ENCODE measurements at places on chromosomes 5 and 9. TPM values are rescaled to one million over a fixed set of nuclear protein-coding genes. Genes with fewer than 3 reads are reported as not detected.
A peak's percentile ranks its signal among the peaks of the same experiment; 100 is the strongest.

DNA sequence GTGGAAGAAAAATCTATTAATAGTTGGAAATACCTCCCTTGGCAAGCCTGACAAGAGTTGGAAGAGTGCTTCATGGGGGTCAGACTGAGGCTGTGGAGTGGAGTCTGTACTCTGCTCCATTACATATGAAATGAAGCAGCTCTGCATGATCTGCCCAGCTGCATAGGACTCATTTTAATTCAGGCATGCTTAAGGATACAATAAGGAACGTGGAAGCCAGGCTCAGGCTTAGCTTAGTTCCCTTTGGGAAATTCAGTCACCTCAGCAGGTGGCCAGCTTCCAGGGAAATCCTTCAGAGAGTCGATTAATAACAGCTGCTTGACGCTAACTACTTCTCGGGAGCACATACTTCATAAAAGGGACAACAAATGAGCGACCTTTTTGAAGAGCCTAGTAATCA is 1672.9 kb upstream of the WWC1 start:
- DNase-seq = no peak
- no peak overlapping the region for H3K4me3 ChIP-seq
- no peaks in the 10 kb centered on the region for H3K27me3 ChIP-seq
- no peaks in the 10 kb centered on the region for H3K4me1 ChIP-seq

DNA sequence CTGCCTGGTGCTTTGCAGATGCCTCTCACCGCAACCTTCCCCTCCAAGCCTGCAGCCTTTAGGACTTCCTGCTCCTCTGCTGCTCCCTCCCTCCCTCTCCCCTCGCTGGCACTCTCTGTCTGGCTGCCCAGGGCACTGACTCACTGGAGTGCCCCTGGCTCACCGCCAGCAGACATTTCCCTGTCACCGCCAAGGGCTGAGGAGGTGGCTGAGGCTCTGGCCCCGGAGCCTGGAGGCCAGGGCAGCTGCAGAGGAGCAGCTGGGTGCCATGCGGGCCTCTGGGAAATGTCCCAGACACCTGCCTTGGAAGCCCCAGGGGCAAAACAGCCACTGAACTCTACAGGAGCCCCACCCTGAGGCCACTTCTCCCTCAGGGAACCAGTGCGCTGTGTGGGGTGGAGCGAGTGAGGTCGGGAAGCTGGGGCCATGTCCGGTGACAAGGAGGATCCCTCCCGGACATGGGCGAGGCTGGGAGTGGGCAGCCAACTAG is 53.4 kb downstream of the TENT4A start:
- no peak overlapping the region for H3K4me3 ChIP-seq
- peaks cover 10% of the 10 kb centered on the region for H3K27me3 ChIP-seq
- H3K27ac ChIP-seq = no peak overlapping the region

GRCh38 chr5:143182901-143183820 is 220.3 kb downstream of the NR3C1 start:
- H3K27ac ChIP-seq = no peak overlapping the region
- no peaks in the 10 kb centered on the region for H3K4me1 ChIP-seq

The ABLIM3 gene
- 19.0 TPM for total RNA-seq

The TMEM167A gene
- 145 TPM for total RNA-seq

- H3K4me3 ChIP-seq = no peak overlapping the region
- no peaks in the 10 kb centered on the region for H3K27me3 ChIP-seq
- H3K27ac ChIP-seq = no peak overlapping the region
- no peaks in the 10 kb centered on the region for H3K4me1 ChIP-seq
- no peak for DNase-seq
- no peaks in the 10 kb centered on the region for H3K36me3 ChIP-seq
These were observed 58.3 kb downstream of the BAAT start for GRCh38 chr9:101326501-101326900.

DNA sequence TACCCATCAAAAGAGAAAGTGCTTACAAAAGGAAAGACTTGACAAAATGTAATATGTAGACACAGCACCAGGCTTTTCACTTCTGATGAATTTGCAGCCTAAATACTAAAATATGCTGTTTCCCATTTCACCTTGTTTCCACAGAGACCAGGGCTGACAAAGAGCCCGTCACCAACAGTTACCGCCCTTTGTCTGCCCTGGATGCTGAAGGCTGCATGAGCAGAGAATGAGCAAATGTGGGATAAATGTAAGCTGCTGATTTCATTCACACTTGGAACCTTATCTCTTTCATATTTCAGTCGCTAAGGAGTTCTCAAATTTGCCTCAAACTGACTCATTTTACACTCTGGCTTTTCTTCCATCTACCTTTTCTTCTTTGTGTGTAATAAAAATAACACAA is 213.9 kb downstream of the TMEM167A start:
- peaks cover 17% of the 10 kb centered on the region for H3K4me1 ChIP-seq
- no peak overlapping the region for H3K27ac ChIP-seq
- no peak for DNase-seq

The CAMK4 gene
- 33.7 TPM for total RNA-seq

DNA sequence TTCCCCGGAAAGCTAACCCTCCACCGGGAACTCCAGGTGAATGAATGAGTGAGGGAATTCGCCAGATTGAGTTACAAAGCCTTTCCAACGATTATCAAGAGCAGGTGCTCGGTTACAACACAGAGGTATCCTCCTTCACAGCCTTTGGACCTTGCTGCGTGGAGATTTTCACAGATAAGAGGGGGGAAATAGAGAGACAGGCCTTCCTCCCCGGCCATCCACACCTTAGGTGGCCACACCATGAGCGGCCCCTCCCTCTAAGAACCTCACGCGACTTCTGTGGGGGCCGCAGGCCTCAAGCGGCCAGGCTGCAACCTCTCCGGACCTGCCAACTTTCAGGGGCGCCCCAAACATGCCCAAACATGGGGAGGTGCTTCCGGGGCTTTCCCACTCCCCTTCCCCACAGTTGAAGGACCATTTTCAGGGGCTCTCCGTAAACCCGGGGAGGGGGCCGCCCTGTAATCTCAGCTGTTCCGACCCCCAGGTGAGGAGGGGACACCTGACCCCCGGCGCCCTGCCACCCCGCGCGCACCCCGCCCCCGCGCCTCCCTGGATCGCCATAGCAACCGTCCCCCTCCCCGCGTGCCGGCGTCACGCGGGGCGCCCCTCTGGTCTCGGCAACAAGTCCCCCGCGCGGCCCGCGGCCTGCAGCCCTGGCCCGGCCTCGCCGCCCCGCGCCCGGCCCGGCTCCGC is 603 bp downstream of the DENND1A start:
- peaks cover 6% of the 10 kb centered on the region for H3K4me1 ChIP-seq
- no peaks in the 10 kb centered on the region for H3K36me3 ChIP-seq
- peaks cover 3% of the 10 kb centered on the region for H3K27me3 ChIP-seq
- peak overlapping the region; percentile 90 for H3K4me3 ChIP-seq
- peak overlapping the region; percentile 60 for H3K27ac ChIP-seq

Measured in glutamatergic neuron (in vitro differentiated cells).